Activated naive CD8-positive, alpha-beta T cell treated with anti-CD3 and anti-CD28 coated beads, Interleukin-2, amount 50 U/mL, for 16 hours (primary cell): ENCODE measurements at places on chromosomes 1 and 21.

GRCh38 chr1:37290718-37291117 lies 183.7 kb upstream of the ZC3H12A start:
- DNase-seq, result no peak

DNA sequence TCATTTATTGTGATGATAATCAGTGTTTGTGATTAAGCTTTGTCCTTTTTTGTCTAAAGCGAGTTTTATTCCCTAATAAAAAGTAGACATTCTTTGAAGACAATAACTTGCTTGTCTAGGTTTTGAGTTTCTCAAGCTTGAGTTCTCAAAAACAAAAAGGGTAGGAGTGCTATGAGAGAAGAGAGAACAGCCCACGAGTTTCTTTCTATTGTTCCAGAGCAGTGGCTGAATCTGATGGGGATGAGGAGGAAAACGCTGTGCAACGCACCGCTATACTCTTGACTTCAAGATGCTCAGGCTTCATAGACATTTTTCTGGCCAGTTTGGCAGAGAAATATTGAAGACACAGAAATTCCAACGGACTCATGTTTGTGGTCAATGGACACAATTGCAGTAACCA lies 669.8 kb upstream of the B3GALT2 start:
- no peak for DNase-seq

DNA sequence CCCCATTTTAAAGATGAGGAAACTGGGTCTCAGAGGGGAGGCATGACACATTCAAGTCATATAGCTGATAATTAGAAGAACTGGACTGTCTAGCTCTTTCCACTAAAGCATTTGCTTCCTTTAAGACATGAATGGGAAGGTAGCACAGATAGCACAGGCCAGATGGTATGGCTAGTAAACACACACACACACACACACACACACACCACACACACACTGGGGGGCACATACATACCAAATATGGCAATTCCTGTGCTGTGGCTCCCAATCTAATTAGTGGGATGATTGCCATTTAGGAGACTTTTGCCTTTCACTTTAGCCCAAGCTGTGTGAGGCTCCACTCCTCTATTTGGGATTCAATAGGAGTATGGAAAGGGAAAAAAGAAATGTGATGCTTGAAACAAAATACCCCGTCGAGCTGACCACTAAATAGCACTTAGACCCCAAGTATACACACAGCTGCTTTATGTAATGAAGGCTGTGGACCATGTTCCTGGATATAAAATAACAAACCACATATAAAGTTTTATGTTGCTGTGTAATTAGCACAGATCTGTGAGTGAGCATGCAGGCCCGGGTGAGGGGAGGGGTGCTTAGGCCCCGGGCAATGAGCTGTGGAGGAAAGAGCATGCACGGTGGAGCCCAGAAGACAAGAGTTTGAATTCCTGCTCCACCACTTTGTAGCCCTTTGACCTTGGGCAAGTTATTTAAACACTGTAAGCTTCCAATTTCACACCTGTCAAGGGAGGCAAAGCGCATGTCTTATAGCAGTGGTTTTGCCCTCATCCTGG lies 6.8 kb upstream of the TRABD2B start:
- DNase-seq, result no peak

- DNase-seq, result no peak
Measured at GRCh38 chr1:45842786-45843185, 39.4 kb downstream of the MAST2 start.

DNA sequence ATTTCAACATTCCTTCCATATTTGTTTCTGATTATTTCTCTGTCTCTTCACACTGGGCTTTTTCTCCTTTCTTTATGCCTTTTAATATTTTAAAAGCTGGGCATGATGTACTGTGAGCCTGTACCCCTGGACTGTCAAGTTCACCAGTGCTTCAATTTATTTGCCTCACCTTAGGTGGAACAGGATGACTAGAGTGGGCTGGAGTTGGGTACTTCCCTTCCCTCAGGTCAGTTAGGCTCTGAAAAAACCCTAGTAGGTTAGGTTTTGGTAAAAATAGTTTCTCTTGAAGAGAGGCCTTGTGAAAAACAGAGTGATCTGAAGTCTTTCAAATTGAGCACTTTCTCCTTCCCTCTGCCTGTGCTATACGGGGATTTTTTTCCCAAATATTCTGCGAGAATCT lies 163.0 kb upstream of the LYPLAL1 start:
- no peak for DNase-seq

GRCh38 chr21:24112020-24112419 lies 1495.3 kb downstream of the MRPL39 start:
- DNase-seq, result no peak

DNA sequence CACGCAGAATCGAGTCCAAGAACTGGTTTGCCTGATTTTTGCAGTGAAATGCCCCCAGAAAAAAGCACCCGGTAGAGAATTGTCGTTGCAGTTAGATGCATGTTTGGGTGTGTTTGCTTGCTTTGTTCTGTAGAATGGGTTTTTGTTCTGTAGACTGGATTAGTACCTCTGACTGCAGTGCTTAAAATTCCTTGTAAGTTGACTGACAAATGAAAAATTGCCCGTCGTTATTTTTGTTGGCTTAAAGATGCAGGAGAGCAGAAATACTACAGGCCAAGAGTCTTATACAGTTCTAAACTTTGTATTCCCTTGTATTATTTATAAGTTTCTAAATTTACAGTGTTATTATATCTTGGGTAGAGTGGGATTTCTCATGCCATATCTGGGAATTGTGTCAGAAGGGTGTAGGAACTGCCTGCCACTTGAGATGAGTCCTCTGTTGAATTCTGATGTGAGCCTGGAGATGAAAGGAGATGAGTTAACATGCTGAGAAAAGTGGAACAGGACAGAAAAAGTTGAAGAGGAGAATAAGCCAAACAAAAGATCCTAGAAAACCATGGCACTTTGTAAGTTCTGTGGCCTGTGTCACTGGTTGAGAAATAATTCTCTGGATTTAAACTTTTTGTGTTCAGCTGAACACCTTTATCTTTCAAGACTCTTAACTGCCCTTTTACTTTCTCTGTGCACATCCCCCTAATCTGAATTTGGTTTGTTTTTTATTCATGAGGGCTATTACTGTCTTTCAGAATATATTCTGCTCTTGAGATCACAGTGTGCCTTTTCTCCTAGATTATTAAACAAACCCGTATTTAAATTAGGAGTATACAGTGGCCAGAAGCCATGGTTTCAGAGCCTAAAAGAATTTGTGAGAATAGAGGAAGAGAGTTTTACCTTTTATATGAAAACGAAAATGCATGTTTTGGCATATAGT lies 1.4 kb downstream of the DESI2 start:
- DNase-seq, result no peak

- DNase-seq, result no peak
Measured at GRCh38 chr1:173016419-173016818, 34.3 kb downstream of the TNFSF18 start.

DNA sequence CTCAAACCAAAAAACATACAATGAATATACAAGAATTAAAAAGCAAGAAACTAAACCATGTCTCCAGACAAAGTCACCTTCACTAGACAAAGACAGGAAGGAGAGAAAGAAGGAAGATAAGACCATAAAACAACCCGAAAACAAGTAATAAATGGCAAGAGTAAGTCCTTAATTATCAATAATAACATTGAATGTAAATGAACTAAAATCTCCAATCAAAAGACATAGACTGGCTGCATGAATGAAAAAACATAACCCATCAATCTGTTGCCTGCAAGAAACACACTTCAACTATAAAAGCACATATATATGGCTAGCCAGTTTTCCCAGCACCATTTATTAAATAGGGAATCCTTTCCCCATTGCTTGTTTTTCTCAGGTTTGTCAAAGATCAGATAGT lies 100.8 kb upstream of the SAMSN1 start:
- DNase-seq, result no peak

DNA sequence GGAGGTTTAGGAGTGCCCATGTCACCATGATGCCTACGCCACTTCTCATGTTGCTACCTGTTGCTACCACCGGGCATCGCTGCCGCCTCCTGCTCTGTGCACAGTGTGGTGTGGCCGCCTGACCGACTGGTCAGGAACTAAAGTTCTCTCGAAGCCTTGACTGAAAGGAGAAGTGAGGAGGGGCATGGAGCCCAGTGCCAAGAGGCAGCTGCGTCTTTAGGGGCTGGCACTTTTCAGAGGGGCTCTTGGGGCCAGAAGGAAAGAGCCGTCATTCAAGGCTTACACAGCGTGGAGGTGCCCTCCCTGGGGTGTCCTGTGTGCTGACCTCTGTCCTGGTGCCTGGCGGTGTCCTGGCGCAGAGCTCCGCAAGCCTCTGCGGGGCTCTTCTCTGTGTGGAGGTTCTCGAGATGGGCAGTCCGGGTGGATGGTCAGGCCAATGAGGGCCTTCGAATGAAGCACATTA lies 57.2 kb downstream of the ADARB1 start:
- no peak for DNase-seq

DNA sequence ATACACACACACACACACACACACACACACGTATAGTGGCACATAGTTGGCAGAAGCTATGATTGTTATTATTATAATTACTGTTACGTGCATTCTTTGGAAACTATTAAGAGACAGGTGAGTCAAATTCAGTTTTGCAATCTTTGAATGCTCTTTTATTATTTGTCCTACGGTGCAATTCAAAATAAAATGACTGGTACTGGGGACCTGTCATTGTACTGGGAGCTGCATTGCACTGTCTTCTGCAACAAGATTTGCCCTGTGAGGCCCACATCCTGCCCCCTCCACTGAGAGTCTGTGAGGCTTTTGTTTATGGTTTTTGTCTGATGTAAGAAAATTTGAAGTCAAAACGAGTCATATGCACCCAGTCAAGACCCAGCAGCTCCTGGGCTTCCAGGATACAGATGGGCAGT lies 1.9 kb downstream of the LY9 start:
- peak; percentile 27 for DNase-seq

- peak; percentile 33 for DNase-seq
Measured at GRCh38 chr1:156910309-156910782, 10.1 kb upstream of the LRRC71 start.

DNA sequence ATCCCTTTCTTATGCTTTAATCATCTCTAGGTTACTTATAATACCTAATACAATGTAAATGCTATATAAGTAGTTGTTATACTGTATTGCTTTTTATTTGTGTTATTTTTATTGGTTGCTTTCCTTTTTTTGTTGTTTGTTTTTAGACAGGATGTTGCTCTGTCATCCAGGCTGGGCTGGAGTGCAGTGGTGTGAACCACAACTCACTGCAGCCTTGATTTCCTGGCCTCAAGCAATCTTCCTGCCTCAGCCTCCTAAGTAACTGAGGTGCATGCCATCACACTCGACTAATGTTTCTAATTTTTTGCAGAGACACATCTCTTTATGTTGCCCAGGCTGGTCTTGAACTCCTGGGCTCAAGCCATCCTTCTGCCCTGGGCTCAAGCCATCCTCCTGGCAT lies 26.9 kb downstream of the KRTAP19-8 start:
- DNase-seq, result no peak

- DNase-seq, result peak; percentile 43
Measured at GRCh38 chr1:226608699-226609505, 60.3 kb downstream of the STUM start.

GRCh38 chr1:69055194-69055593 lies 512.5 kb upstream of the LRRC7 start:
- no peak for DNase-seq

DNA sequence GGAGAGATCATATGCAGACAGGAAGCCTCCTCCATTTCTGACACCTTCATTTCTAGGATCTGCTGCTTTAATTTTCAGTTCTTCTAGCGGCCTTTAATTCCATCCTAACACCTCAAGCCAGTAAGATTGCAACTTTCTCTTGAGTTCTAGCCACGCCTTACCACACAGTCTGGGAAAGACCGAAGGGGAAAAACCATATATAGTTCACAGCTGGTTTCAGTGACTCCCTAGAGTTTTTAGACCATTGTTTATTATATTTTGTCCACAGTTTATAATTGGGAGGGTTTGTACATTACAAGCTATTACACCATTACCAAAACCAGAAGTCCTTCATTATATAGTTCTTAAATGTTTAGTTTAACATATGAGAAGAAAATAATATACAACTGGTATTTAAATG lies 37.5 kb downstream of the DPH5 start:
- DNase-seq, result no peak

GRCh38 chr1:25797939-25798338 lies 2.1 kb upstream of the SELENON start:
- DNase-seq, result no peak

- DNase-seq, result no peak
Measured at GRCh38 chr1:89302697-89303332, 30.2 kb upstream of the GBP5 start.

DNA sequence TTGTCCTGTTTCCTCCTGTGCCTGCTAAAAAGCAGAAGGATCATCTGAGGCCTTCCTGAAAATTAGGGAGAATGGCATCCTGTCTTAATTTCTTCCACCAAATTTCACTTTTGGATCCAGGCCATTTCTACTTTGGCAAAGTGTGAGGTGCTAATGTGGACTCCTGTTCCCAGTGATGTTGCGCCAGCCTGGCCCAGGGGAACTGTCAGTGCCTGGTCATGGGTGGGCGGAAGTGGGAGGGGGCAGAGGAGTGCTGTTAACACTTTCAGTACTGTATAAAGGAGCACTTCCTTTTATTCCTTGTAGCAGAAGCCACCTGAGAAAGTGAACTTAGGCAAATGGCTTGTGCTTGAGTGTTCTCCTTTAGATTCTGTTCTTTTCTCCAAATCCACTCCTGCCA lies 19.9 kb downstream of the ELAPOR1 start:
- DNase-seq, result no peak
